ENCODE measurements at places on chromosomes 6 and 20.

DNA sequence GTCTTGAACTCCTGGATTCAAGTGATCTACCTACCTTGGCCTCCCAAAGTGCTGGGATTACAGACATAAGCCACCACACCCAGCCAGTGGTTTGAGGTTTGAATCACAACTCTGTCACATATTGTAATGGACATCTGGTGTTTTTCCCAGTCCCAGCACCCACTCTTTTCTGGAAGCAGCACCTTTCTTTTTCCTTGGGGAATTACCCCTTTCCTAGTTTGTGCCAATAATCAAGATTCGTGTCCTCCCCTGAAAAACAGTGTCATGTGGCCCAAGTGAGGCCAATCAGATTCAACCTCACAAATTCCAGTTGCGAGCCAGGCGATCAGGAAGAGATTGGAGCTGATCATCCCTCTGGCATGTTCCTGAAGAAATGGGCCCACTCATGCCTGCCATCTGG is 71.7 kb upstream of the SGK1 start:
- no peak for DNase-seq

DNA sequence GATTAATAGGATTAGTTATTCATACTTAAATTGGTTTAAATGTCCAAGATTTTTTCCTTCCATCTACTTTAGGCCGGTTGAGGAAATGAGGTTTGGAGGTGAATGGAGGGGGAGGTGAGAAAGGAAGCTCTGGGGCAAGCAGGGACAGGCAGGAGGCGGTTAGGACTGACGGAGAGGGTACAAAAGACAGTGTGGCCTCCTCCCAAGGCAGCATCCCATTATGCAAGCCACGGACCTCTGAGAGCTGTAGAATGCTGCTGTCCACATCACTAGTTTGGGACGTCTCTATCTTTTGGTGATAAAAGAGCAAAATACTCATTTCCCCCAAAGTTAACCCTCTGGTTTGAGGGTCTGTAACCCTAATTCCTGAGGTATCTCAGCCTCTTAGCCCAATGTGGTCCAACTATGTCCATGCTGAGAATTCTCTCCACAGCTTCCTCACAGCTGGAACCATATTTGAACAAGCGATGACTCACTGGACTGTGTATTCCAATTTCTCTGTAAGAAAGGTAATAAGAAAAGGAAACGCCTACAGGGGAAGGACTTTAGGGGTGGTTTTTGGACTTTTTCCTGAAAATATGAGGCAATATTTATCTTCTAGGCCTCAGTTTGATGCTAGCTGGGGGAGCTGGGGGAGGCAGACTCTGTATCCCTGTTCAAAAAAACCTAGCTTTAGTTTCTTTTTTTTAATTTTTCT is 172.2 kb downstream of the TFAP2B start:
- no peak for DNase-seq

DNA sequence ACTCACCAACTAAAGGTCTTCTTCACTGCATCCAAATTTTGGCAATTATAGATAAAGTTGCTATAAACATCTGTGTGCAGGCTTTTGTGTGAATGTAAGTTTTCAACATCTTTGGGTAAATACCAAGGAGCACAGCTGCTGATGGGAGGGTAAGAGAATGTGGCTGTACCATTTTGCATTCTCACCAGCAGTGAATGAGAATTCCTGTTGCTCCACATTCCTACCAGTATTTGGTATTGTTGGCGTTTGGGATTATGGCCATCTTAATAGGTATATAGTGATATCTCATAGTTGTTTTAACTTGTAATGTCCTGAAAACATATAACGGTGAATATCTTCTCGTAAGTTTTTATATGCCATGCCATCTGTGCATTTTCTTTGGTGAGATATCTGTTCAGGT is 69.3 kb downstream of the ILRUN start:
- no peak for DNase-seq

DNA sequence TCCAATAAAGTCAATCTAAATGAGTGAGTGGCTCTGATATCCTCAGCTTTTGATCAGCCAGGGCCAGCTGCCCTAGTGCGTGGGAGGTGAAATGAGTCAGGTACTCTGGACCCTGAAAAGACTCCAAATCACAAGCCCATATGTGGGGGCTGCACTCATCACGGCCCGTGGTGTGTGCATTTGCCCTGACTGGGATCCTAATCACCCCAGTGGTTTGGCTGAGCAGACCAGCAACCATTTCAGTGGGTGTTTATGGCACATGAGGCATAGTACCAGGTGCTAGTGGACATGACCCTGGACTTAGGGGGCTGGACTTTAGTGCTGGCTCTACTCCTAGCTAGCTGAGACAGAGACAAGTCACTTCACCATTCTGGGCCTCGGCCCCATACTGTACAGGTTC is 39.4 kb downstream of the SCML4 start:
- peak; percentile 27 for DNase-seq

DNA sequence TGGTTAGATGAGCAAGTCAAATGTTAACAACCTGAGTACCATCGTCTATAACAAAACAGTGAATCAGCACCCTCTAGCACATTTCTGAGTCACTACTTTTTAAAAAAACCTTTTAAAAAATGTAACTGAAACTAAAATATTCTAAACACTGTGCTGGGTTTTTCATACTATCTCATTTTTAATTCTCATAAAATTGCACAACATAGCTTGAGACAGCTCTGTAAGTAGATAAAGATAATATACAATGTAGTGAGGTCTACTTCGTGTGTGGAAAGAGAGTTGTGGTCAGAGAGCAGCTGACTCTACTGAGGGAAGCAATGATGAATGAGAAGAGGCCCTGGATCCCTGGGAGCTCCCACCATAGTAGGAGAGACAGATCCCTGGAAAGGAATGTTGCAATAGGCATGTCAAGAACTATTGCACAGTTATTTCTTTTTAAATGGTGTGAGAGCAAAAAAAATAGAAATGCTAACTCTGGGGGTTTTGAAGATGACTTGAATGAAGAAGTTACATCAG is 13.6 kb upstream of the CALHM6 start:
- DNase-seq: peak; percentile 97

GRCh38 chr6:84332139-84333034 is 104.9 kb upstream of the CEP162 start:
- no peak for DNase-seq

DNA sequence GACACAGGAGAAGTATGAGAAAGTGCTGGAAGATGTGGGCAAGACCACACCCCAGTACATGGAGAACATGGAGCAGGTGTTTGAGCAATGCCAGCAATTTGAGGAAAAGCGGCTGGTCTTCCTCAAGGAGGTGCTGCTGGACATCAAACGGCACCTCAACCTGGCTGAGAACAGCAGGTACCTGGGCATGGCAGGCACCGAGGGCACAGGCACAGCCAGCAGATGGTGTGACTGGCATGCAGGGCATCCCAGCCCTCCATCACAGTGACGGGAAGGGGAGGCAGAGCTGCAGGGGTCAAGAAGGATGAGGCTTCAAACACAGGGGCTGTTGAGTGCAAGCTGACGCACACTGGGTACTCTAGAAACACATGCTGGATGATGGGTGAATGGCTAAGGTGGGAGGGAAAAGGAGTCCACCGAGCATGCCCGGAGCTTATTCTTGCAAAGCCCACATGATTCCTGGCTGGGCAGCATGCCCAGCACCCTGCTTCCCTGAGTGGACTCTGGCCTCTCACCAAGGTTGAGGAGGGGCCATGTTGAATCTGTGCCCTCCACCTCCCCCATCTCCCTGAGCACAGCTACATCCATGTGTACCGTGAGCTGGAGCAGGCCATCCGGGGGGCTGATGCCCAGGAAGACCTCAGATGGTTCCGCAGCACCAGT is 26.3 kb downstream of the SPDEF start:
- no peak for DNase-seq

- DNase-seq: no peak
Measured at GRCh38 chr6:82569022-82569421, 205.4 kb downstream of the TPBG start.

GRCh38 chr6:113340371-113340770 is 516.8 kb upstream of the MARCKS start:
- DNase-seq: no peak

DNA sequence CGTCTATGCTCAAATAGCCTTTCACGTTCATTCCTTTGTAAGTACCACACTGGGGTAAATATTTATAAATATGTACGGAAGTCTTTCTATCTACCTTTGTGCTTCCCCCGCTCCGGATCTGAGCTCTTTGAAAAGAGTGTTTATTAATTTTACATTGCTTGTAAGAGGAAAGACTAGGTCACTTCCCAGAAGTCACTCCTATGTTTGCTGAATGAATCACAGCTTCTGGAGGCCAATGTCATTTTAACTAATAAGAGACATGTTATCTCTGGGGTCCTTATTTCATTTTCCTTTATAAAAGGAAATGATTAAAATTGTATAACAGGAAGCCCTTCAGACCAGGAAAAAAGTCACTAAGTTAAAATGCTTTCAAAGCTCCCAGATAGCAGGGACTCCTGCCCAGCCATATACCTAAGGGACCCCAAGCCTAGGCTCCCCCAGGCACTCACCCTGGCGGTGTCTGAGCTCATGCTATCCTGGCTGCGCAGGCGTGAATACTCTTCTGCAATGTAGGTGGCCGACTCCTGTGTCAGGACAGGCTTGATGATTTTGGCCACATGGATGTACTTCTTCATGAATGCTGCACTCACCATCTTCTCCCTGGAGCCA is 12.6 kb downstream of the MCM3 start:
- no peak for DNase-seq

- DNase-seq: no peak
Measured at GRCh38 chr6:20936949-20937348, 402.7 kb downstream of the CDKAL1 start.

GRCh38 chr6:149190224-149190831 is 127.2 kb upstream of the TAB2 start:
- DNase-seq: peak; percentile 58

GRCh38 chr6:37171201-37171969 is 1.4 kb downstream of the PIM1 start:
- peak; percentile 76 for DNase-seq

- no peak for DNase-seq
Measured at GRCh38 chr6:118596774-118597320, 48.8 kb downstream of the PLN start.

DNA sequence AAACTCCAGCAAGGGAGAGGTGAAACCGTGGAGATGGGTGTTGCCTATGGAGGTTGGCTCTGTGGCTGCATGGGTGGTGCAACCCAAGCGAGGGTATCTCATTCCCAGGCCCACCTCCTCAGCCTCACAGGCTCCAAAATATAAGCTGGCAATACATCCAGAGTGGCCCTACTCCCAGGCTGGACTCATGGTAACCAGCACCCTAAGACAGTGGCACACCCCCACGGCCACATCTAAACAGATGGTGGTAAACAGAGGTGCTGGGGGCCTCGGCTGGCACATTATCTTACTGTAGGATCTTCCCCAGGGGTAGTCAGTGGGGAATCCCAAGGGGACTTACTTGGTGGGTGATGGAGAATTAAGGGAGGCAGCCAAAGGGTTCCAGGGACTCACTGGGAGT is 33.7 kb upstream of the CCND3 start:
- DNase-seq: no peak

GRCh38 chr6:53892707-53893106 is 97.9 kb downstream of the LRRC1 start:
- DNase-seq: no peak

DNA sequence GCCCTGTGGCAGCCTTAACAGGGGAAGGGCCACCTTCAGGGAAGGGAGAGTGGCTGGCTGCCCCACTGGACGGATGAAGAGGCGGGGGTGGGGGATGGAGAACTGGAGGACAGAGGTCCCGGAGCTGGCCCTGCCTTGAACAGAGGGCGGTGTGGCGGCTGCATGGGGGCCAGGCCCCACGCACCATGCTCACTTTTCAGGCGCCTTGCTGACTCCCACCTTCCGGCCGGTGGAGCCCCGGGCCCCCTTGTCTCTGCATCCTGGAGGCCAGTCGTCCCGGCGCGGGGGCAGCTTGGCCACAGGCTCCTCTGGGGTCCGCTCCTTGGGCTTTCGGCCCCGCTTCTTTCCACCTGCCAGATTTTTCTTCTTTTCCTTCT is 3.5 kb upstream of the UCKL1 start:
- DNase-seq: no peak

- DNase-seq: no peak
Measured at GRCh38 chr20:48236000-48236970, 451.0 kb upstream of the SULF2 start.

- DNase-seq: peak; percentile 8
Measured at GRCh38 chr6:22236626-22237414, 60.0 kb downstream of the PRL start.

GRCh38 chr20:37020636-37021035 is 69.1 kb upstream of the SAMHD1 start:
- no peak for DNase-seq

GRCh38 chr20:56554869-56555268 is 21.8 kb downstream of the FAM209B start:
- DNase-seq: peak; percentile 83

DNA sequence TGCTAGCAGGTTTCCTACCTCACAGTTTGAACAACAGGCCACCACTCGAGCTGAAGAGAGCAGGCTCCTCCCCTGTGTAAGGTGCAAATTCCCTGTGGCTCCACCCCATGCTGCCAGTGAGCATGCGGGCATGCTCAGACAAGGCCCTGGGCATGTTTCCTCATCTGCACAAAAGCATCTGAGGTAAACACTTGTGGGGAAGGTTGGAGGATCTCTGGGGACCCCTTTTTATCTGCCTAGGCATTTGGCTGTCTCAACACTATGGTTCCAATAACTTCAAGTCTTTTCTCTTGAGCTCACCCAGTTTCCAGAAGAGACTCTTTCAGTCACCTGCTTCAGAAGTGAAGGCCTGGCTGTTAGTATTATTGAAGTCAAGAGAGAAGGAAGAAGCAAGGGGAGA is 9.4 kb downstream of the C6orf58 start:
- DNase-seq: no peak

DNA sequence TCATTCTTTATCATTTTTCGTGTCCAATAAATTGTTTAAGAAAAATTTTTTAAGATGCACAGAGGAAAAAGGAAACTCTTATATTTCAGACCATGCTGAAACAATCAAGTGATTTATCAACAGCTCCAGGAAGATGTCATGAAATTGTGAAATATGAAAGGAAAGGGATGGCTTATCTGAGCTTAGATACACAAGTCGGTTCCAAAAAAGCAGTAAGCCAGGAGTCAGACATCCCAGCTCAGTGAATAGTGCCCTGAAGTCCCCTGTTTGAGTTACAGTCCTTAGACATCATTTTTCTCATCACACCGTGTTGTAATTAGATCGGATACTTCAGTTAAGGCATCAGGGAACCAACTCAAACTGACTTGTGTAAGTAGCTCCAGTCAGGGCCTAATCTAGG is 91.0 kb upstream of the SSTR4 start:
- no peak for DNase-seq

GRCh38 chr6:96923871-96924493 is 546 bp upstream of the KLHL32 start:
- DNase-seq: no peak

- peak; percentile 21 for DNase-seq
Measured at GRCh38 chr20:19453862-19454261, 241.4 kb downstream of the SLC24A3 start.

GRCh38 chr20:1298888-1299511 is 29.9 kb downstream of the SDCBP2 start:
- DNase-seq: no peak

DNA sequence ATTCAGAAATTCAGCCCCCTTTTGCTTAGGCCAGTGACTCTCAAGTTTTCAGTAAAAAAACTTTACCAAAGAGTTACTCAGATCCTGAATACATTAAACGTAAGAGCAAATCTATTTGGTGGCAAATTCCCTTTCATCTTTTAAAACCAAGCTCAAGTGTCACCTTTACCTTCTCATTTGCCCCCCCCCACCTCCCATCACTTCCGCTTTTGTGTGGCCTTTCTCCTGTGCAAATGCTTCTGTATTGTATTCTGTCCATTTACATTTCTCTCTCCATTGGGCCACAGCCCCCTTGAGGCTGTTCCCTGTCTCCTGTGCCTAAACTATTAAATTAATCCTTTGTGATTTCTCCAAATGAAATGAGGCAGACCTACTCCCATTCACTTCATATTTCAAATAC is 1.9 kb downstream of the NOL7 start:
- no peak for DNase-seq

- DNase-seq: no peak
Measured at GRCh38 chr6:116025405-116025804, 35.3 kb downstream of the FRK start.

Measured in OCI-M1 (cell line).